NCI-H2081 treated with DMSO at 0.1 percent for 48 hours (cell line): ENCODE measurements at places on chromosomes 4 and X.

DNA sequence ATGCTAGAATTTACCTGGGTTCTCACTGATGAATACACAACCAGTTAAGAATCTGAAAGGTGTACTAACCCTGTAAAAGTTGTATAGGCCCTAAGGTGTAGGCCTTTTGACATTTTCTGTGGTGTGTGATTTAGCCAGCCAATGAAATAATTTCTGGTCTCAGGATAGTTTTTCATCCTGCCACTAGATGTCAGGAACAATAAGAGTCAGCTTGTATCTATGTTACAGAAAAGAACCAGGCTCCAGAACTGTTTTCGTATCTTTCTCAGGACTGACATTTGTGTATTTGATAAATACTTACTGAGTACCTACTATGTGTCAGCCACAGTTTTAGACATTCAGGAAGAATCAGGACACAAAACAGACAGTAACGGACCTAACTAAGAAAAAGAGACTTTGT lies 673.6 kb upstream of the TENM3 start:
- no peak for DNase-seq

DNA sequence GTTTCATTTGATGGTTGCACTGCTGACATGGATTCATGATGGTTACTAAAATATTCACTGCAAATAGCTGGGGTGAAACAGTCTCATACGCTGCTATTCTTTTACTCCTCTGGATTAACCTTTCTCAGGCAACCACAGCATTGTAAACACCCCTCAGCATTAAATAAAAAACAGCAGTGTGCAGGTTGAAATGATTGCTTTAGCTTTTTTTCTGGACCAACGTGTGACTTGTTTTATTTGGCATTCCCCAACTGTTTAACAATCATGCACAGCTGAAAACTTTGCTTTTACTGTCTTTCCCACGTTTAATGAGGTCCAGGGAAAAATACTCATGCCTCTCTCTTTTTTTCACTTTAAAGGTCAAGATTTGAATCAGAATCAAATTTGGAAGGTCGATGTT lies 490.8 kb downstream of the RAPGEF2 start:
- no peak for DNase-seq

DNA sequence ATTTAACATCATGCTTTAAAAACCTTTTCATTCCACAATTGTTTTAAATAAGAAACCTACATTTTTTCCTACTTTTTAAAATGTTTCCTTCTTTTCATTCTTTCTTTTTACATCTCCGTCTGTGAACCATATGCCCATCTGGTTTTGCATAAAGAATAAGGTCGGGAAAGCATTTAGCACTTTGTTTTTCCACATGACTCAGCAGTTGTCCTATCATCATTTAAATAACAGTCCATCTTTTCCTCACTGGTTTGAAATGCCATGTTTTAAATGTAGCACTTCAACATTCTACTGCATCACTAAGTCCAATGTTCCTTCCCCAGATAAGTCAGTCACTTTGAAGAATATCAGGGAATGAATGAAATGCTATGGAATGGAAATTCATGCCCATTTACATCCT lies 128.4 kb downstream of the SH3RF1 start:
- no peak for DNase-seq

DNA sequence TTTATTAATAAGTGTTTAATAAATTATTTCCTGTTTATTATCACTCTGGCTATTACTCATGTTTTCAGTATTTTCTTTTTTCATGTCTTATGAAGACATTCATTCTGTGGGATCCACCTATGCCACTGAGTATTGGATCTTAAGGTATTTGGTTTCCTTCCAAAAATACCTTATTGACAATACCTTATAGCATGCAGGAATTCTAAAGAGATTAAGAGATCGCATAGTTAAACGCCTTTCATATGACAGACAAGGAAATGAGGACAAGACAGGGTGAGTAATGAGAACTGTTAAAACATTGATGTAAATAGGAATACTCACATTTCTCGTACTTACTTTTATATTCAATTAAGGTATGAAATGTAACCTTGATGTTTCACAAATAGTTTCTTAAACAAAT lies 38.2 kb upstream of the TMPRSS11B start:
- DNase-seq = no peak

- DNase-seq = no peak
Observed at GRCh38 chr4:142861351-142861750, 15.2 kb upstream of the INPP4B start.

GRCh38 chr4:11537846-11538245 lies 109.2 kb upstream of the HS3ST1 start:
- DNase-seq = no peak

DNA sequence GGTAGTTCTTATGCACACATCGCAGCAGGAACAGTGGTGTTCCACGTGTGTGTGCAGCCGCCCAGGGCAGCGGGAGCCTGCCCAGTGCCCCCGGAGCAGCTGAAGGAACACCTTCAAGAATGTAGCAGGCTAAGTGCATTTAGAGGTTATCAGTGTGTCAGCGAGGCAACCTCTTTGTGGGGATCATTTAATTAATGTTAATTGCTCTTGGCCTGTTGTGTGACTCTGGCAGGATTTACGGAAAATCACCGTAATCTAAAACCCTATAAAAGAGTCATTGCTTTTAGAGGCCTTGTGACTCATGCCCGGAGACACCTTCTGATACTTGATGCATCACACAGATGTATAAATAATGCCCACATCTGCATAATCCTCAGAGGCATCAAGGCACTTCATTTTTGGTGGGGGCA lies 47.3 kb upstream of the GATB start:
- DNase-seq = no peak

DNA sequence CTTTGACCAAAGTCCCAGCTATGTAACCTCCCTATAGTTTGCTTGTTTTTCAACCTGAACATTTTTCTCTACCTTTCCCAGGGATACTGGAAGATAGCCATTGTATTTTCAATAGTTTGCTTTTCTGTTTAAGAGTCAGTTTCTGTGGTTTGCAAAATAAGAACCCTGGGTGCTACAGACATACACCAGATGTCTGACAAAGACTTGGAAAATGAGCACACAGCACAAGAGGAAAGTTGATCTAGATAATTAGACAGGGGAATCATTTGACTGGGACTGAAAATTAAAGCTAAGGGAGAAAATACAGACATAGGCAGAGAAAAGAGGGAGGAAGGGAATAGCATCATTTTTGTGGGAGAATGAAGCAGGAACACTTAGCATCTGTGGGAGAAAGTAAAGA lies 218.3 kb upstream of the CNKSR2 start:
- no peak for DNase-seq

- no peak for DNase-seq
Observed at GRCh38 chrX:39214387-39215126, 413.3 kb downstream of the MID1IP1 start.

DNA sequence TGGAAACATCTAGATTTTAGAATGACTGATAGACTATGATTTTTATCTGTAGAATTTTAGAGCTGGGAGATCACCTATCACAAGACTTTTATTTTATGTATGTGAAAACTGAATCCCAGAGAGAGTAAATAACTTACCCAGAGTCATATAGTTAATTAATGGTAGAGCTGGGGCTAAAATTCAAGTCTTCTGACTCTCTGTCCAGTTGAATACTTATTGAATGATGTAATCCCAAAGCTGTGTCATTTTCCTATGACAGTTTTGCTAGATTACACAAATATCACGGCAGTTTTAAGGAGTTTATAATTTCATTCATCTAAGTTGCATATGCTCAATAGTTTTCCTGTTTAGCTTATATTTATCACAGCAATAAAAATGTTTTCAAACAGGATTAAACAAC lies 6.7 kb downstream of the NRK start:
- no peak for DNase-seq

DNA sequence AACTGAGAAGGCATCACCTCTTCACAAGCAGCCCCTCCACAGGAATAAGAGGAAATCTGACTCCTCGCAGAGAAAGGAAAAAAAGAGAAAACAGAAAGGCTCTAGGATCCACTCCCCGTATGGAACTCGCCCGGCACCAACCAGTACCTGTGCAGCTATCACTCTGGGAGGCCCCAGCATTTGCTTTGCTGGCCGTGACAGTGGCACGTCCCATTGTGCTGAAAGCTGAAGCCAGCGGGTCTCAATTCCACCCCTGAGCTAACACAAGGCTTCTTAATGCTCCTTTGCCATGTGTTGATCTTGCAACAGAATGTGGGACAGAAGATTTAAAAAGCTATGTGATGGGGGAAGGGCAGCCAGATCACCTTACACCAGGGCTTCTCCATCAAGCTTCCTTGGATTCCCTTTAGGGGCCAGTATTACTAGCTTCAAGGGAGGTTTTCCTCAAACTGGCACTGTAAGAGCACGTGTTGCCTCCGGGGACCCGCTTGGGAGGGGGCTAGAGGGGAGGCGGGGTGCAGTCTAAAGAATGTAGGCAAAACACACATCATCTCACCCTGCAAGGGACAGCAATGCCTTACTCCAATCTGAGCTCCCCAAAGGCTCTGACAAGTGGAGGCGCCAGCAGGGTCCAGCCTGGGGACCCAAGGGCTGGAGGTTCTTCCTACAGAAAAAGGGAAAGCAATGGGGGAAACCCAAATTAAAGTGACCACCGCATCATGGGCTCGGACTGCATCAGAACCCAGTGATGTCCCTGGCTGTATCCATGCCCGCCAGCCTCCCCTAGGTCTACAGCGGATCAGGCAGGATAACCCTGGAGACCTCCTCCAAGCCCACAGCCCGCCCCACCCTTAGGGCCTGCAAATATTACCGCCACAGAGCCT lies 1.2 kb downstream of the USP46 start:
- no peak for DNase-seq

- no peak for DNase-seq
Observed at GRCh38 chr4:174279433-174280155, 3.9 kb downstream of the FBXO8 start.

DNA sequence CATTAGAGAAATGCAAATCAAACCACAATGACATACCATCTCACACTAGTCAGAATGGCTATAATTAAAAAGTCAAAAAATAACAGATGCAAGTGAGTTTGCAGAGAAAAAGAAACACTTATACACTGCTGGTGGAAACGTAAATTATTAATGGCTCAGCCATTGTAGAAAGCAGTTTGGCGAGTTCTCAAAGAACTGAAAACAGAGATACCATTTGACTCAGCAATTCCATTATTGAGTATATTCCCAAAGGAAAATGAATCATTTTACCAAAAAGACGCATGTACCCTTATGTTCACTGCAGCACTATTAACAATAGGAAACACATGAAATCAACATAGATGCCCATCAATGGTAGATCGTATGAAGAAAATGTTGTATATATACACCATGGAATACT lies 75.0 kb downstream of the NAA11 start:
- DNase-seq = no peak

DNA sequence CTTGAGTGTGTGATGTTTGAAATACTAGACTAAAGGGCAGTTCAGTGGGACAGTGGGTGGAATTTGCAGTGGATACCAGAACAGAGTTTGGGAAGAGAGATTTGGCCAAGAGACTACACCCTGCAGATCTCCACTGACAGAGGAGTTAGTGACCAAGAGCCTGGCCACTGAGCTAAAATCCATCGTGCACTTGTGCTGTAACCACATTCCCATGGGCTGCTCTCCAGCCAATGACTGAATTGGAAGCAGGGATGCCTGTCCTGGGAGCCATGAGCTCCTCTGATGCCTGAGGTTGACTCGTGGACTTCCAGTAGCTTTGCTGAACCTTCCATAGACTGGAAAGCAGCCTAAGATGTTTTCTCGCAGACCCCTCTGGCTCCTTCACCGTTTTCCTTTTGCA lies 296.1 kb downstream of the TRIML1 start:
- no peak for DNase-seq

- no peak for DNase-seq
Observed at GRCh38 chr4:72314869-72315268, 254.2 kb downstream of the ADAMTS3 start.

GRCh38 chr4:25938787-25939186 lies 24.8 kb downstream of the SMIM20 start:
- DNase-seq = no peak
